ENCODE measurements at places on chromosomes 7 and 10. TPM values are rescaled to one million over a fixed set of nuclear protein-coding genes. Genes with fewer than 3 reads are reported as not detected.

DNA sequence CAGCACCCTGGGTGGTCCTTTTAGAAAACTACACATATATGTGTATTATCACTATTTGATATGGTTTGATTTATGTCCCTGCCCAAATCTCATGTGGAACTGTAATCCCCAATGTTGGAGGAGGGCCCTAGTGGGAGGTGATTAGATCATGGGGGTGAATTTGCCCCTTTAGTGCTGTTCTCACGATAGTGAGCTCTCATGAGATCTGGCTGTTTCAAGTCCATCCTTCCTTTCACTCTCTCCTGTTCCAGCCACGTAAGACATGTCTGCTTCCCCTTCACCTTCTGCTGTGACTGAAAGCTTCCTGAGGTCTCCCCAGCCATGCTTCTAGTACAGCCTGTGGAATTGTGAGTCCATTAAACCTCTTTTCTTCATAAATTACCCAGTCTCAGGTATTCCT, 37.3 kb downstream of the DOCK4 start:
- DNase-seq = no peak

GRCh38 chr10:78865538-78865875, 203.3 kb upstream of the ZMIZ1 start:
- DNase-seq = no peak

GRCh38 chr10:86630079-86630478, 24.3 kb upstream of the OPN4 start:
- DNase-seq = no peak

GRCh38 chr10:36441557-36441956, 683.8 kb upstream of the ANKRD30A start:
- no peak for DNase-seq

GRCh38 chr7:45700556-45700955, 126.4 kb downstream of the ADCY1 start:
- DNase-seq = no peak

The LRRC17 gene
- 0.34 TPM for total RNA-seq

The PRPS1L1 gene
- total RNA-seq = not detected

The FFAR4 gene
- not detected for total RNA-seq

Data from glutamatergic neuron (in vitro differentiated cells).